ENCODE measurements at places on chromosomes 3 and 15.

DNA sequence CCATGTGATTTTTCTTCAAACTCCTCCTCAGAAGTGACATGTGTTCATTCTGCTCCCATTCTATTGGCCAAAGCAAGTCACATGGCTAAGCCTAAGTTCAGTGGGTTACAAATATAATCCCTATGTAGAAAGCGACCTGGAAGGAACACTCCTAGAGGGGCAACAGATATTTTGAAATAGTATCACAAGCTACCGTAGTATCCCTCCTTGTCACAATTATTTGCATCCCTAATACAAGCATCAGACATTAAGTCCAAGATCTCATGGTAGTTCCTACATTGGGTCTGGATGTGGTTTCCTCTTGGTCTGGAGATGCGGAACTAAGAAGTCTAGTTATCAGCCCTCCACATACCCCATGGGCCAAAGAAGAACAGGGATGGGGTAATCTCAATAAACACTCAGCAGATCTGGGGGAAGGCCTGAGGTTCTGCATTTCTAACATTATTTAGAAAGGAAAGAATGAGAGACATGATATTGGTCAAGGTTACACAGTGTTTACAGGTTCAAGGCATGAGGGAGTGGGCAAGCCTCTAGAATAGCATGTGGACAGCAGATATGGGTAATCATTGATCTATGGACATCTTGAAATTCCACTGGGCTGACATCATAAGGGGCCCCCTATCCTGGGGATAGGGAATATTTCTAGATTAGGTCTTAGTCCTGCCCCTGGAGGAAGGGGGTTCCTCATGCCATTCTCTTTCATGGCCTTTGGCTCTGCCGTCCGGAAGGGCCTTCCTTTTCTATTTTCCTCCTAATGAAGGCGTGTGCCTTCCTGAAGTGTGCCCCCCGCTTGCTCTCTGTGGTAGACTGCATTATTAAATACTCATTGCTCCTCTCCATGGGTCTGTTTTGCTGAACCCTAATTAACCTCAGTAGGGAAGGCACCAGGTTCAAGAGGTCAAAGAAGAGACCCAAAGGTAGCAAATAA lies 17.8 kb upstream of the ABHD2 start:
- no peak for DNase-seq

GRCh38 chr3:13821126-13821525 lies 58.7 kb downstream of the WNT7A start:
- no peak for DNase-seq

- DNase-seq = no peak
These were observed 221.3 kb downstream of the OPA1 start for GRCh38 chr3:193814166-193814892.

GRCh38 chr3:38985581-38985980 lies 66.2 kb downstream of the SCN11A start:
- DNase-seq = no peak

DNA sequence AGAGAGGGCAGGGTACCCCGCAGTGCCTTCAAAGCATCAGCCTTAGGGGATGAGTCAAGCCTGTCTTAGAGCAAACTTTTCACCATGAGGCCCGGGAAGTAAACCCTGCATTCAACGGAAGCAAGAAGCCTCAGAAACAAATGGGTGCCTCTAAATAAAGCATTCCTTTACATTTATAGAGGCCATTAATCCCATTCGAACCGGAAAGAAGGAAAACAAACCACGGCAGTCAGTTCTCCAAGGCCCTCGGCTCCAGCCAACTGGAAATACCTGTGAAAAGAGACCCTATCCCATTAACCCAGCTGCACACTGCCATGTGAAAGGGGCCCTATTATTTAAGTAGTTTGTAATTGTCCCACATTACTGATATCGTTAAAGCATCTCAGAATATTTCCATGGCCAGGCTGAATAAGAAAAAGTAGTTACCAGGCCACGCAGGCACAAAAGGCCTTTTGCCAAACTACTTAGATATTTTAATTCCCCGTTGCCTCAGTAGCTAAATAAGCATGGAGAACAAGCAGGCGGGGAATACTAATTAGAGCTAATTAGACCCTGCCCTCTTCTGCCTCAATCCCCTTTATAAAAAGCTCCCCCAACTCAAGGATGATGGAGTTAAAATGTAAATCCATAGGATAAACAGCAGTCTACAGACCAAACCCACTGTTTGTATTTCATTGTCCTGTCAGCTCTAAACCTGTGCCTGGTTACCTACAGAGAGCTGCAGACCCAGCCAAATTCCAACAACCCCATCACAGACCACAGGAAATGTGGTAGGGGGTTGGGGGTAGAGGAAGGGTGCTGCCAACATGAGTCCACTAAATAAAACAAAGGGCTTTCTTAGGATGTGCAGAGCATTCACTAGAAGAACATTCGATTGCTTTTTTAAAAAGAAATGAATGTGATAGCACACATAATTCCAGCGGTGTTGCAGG lies 4.1 kb downstream of the ITGB5 start:
- no peak for DNase-seq

DNA sequence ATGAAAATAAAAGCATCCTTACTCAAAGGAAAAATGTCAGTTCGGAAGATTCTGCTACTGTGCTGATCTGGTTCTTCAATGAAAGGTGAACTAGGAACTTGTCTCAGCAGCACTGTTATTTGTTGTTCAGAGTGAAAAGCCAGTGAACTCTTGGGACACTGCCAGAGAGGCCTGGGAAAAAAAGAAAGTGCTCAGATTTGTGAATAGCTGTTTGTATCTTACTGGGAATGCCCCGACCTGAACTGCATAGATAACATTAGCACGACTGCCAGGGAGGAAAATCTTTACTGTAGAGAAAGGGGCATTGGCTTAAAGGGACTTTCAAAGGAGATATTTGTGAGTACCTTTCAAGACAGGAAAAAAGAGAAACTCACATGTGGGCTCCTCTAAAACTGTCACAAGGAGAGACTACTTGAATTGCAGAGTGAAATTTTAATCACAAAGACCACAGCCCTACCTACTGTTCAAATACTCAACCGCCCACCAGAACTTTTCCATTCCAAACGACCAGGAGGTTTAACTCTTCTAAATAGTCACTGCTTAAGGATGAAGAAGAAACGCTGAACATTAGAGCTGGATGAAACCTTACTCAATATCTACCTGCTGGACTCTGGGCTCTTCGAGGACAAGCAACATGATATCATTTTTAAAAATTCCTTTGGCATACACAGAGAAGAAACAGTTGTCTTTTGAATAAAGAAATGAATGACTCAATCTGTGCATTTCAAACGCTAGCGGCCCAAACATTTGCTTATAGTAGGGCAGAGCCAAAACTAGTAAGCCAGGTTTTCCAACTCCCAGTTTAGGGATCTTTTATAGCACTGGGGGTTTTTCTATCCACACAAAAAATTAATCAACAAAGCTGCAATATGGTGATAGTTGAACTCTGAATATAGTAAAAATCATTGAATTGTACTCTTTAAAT lies 13.4 kb downstream of the TAMM41 start:
- DNase-seq = no peak

- peak; percentile 37 for DNase-seq
These were observed 335.6 kb downstream of the NLGN1 start for GRCh38 chr3:173733029-173733652.

DNA sequence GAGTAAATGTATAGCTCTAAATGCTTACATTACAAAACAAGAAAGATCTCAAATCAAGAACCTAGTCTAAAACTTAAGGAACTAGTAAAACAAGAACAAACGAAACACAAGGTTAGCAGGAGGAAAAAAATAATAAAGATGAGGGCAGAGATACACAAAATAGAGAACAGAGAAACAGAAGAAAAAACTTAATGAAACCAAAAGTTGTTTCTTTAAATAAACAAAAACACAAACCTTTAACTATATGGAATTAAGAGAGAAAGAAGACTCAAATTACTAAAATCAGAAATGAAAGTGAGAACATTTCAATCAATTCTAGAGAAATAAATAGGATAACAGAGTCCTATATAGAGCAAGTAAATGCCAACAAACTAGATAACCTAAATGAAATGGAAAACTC lies 59.6 kb downstream of the DLG1 start:
- DNase-seq = no peak

DNA sequence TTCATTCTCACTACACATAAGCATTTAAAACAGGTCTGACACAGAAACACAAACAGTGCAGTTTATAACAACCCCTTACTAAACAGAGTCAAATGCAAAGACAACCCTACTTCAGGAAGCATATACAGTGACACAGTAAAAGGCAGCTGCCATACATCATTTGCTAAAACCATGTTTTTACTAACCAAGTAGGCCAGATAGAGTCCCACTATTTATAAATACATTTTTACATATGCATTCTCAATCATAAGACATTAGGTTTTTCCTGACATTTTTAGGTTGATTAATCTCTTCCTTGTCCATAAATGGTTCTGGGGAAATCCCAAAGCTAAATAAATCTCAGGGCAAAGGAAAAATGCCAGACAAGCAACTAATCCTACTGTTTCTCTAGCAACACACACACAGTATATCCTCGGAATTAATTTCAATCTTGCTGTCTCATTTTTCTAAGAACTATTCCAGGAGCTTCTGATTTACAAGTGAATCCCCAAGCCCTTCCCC lies 39.0 kb downstream of the CHAC1 start:
- DNase-seq = no peak
